ENCODE measurements at places on chromosomes 4 and X.

GRCh38 chr4:37243051-37243450 lies 1.5 kb upstream of the NWD2 start:
- no peak for DNase-seq

- DNase-seq = no peak
Observed at GRCh38 chrX:150504397-150505182, 63.8 kb upstream of the MTM1 start.

DNA sequence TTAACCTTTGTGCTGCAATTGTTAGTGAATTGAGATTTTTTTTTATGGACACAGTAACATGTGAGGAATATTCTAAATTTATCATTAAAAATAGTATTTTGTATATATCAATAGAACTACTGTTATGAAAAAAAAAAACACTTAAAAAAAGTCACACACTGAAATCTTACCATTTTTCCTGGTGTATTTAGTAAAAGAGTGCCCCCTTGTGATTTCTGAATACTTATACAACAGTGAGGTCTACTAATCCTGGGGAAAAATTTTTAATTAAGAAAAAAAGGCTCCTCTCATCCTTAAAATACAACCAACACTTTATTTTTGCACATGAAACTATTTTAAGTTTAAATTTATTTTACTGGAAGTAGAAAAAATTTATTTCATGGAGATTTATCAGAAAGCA lies 56.4 kb upstream of the SPOCK3 start:
- no peak for DNase-seq

GRCh38 chr4:165656399-165656798 lies 216.6 kb upstream of the TLL1 start:
- no peak for DNase-seq

GRCh38 chr4:90027565-90027964 lies 99.6 kb upstream of the CCSER1 start:
- peak; percentile 6 for DNase-seq

- no peak for DNase-seq
Observed at GRCh38 chr4:150355418-150355817, 226.5 kb upstream of the MAB21L2 start.

DNA sequence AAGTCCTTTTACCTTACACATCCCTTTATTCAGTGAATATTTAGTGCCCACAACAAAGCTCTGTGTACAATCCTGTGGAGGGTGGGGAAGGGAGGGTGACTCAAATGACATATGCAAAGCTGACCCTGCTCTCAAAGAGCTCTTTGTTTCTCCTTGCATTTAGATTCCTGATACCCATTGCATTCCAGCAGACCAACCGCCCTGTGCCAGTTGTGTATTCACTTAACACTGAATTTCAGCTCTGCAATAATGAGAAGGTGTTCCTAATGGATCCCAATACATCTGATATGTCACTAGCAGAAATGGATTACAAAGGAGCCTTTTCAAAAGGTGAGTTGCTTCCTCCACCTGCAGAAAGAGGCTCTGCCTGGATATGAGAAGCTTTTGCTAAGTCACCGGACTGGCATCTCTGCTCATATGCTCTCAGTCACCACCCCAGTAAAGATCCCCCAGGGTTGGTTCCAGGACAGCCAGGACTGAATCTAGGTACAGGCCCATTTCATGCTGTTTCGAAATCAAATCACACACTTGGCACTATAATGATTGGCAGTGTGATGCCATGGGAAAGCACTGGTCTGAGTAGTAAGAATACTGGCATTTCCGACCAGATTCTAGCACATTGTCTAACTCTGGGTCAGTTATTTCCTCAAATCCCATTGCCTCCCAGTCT lies 17.1 kb upstream of the ANXA3 start:
- DNase-seq = no peak

GRCh38 chr4:111842336-111842735 lies 302.9 kb upstream of the FAM241A start:
- DNase-seq = no peak

- no peak for DNase-seq
Observed at GRCh38 chrX:109740433-109740809, 7.4 kb upstream of the ACSL4 start.

- DNase-seq = no peak
Observed at GRCh38 chrX:24398766-24399165, 38.3 kb downstream of the SUPT20HL1 start.

DNA sequence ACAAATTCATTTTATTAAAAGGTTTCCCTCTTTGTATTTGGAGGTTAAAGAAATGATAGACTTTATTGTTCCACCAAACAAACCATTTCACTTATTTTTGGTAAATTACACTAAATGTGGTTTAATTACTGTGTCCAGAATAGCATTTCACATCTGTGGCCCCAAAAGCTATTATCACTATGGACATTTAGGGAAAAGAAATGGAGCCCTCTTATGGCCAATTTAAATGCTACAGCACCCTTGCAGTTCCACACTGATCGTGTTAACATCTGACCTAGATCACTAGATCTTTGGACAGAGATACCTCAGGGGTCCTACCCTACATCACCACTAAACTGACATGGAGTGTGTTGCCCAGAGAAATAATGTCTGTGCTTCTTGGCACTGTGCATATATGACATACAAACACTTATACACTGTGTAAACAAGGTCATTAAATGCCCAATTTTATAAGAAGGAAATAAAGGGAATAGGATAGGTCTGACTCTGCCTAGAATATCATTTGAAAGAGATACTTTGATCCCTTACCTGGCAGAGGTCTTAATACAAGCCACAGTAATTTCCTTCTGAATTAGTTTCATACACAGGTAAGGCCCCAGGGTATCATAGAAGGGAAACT lies 163.9 kb downstream of the KDR start:
- DNase-seq = no peak

DNA sequence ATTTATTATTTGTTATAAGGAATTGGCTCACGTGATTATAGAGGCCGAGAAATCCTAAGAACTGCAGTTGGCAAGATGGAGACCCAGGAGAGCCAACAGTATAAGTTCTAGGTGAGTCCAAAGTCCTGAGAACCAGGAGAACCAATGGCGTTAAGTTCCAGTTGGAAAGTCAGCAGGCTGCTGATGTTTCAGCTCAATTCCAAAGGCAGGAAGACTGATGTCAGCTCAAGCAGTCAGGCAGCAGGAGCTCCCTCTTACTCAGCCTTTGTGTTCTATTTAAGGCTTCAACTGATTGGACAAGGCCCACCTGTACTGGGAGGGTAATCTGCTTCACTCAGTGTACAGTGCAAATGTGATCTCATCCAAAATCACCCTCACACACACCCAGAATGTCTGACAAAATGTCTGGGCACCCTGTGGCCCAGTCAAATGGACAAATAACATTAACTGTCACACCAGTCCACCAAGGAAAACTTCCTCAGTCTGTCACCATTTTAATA lies 30.8 kb upstream of the TBL1X start:
- DNase-seq = no peak

- DNase-seq = no peak
Observed at GRCh38 chr4:95161781-95162469, 386.8 kb downstream of the UNC5C start.

DNA sequence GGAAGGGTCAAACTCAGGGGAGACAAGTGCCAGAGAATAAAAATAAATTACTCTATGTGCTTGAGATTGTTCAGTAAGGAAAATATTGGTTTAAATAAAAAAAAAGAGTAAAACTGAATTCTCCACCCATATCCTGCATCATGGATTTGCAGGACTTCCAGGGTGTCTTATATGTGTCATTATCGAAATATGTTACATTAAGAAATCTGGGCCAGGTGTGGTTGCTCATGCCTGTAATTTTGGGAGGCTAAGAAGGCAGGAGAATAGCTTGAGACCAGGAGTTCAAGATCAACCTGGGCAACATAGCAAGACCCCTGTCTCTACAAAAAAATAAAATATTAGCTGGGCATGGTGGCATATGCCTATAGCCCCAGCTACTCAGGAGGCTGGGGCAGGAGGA lies 104.9 kb downstream of the PPP3CA start:
- DNase-seq = no peak

- no peak for DNase-seq
Observed at GRCh38 chr4:139764182-139764581, 98.6 kb downstream of the MGST2 start.

DNA sequence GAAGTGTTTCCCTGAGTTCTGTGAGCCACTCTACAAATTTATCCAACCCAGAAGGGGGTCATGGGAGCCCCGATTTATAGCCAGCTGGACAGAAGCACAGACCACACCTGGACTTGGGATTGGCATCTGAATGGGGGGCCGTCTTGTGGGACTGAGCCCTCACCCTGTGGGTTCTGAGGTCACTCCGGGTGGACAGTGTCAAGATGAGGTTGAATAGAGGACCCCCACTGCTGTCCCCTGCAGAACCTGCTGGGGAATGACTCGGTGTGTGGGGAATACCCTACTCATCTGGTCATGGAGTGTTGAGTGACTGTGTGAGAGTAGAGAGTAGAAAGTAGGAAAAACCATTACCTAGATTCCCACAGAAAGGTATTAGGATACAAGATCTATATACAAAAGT lies 67.5 kb downstream of the ZFYVE28 start:
- DNase-seq = no peak

DNA sequence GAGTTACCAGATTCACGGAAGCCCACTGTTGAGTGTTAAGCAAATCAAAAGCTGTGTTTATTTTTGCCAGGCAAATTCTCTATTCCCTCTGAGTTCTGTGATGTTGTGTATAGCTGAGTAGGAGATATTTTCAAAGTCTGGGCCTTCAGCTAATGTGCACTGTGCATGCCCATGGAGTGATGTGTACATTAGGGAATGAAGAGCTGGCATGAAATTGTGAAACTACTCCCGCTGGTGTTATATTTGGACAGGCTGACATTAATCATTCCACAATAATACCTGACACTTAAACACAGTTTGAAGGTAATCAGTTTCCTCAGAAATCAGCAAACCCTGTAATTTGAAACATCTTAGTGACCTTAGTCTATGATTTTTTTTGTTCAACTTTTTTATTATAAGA lies 88.1 kb upstream of the MBNL3 start:
- DNase-seq = no peak

DNA sequence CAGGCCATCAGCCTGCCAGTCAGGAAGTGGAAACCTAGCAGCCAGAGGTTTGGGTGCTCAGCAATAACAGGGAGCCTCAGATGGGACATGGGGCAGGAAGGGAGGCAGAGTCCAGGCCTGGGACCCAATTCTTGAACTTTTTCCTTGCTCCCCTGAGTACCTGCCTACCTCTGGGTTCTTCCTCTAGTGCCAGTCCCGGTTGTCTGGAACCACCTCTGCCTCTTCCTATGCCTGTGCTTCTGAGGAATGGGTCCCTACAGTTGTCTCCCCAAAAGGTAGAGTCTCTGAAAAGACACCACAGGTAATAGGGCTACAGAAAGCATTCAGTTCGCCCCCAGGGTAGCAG lies 212.4 kb upstream of the MAMLD1 start:
- no peak for DNase-seq

DNA sequence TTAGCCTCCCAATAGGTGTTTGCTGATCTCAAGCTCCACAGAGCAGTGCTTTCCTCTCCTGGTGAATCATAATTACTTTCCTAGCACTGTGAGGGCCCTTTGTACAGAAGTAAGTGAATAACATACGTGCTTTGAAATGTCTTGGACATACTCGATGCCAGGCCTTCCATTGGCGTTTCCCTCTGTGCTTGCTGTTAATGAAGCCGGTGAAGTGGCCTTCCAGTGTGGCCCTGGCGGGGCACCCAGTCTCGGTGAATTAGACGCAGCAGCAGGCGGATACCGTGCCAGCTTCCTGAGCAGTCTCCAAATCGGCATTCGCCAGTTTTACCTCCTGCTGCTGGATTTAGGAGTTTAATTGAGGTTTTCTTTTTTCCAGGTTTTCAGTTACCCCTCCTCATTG lies 132.3 kb downstream of the HMX1 start:
- peak; percentile 5 for DNase-seq

- DNase-seq = no peak
Observed at GRCh38 chr4:15914291-15914690, 24.2 kb downstream of the FGFBP1 start.

GRCh38 chr4:151291485-151291884 lies 14.5 kb downstream of the PRSS48 start:
- no peak for DNase-seq

GRCh38 chr4:53730031-53730805 lies 138.9 kb upstream of the LNX1 start:
- no peak for DNase-seq

All from CD4-positive, alpha-beta T cell treated with Interleukin-4 for 1 hour (primary cell).